ENCODE measurements at places on chromosomes 7 and 10. TPM values are rescaled to one million over a fixed set of nuclear protein-coding genes. Genes with fewer than 3 reads are reported as not detected.

GRCh38 chr7:156612930-156613329, 27.6 kb upstream of the RNF32 start:
- no peak for DNase-seq

GRCh38 chr10:109972372-109973001, 35.3 kb upstream of the ADD3 start:
- DNase-seq: no peak

TEX36 gene
- not detected for total RNA-seq

DNA sequence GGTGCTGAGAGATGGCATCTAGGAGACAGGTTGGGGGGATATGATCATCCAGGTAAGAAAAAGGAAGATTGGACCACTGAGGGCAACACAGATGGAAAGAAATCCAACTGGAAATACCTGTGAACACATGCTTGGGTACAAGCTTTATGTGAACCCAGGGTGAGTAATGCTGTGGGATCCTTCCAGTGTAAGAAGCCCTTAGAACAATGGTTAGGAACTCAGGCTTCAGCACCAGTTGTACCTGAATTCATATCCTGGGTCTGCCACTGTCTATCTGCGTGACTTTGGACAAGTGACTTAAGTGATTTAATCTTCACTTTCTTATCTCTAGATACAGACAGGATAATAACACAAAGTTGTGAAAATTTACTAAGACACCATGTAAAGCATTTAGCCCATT, 131.0 kb downstream of the ST7 start:
- peak; percentile 14 for DNase-seq

GRCh38 chr10:27433976-27434375, 70.1 kb upstream of the RAB18 start:
- DNase-seq: no peak

IRF5 gene
- 0.75 TPM for total RNA-seq

- DNase-seq: no peak
Observed at GRCh38 chr10:11499425-11500071, 111.9 kb downstream of the USP6NL start.

- no peak for DNase-seq
Observed at GRCh38 chr10:70513848-70514309, 35.3 kb downstream of the PALD1 start.

Measured in LHCN-M2 (cell line).